KBM-7 (cell line): ENCODE measurements at places on chromosomes 6 and 20.
A peak's percentile ranks its signal among the peaks of the same experiment; 100 is the strongest.

DNA sequence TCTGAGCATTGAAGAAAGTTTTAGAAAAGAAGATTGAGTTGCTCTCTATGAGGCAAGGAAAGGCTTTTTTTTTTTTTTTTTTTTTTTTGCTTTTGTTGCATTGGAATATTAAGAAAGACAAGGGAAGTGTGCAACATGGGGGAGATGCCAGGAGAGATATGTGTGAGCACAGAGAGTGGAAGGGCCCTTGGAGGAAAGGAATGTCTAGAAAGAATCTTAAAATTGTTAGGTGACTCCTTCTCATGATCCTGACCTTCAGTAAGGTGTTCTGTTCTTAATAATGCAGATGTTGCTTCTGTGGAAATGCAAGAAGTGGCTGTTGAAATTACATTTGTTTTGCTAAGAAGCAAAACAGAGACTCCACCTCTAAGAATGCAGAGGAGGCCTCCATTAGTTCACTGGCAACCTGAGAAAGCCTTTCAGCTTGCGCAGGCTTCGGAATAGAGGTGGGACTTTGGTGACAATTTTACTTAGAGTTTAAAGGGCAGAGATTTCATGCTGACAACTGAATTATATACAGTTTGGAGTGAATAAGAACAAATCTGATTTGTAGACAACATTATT lies 118.0 kb upstream of the ASCC3 start:
- DNase-seq = no peak

DNA sequence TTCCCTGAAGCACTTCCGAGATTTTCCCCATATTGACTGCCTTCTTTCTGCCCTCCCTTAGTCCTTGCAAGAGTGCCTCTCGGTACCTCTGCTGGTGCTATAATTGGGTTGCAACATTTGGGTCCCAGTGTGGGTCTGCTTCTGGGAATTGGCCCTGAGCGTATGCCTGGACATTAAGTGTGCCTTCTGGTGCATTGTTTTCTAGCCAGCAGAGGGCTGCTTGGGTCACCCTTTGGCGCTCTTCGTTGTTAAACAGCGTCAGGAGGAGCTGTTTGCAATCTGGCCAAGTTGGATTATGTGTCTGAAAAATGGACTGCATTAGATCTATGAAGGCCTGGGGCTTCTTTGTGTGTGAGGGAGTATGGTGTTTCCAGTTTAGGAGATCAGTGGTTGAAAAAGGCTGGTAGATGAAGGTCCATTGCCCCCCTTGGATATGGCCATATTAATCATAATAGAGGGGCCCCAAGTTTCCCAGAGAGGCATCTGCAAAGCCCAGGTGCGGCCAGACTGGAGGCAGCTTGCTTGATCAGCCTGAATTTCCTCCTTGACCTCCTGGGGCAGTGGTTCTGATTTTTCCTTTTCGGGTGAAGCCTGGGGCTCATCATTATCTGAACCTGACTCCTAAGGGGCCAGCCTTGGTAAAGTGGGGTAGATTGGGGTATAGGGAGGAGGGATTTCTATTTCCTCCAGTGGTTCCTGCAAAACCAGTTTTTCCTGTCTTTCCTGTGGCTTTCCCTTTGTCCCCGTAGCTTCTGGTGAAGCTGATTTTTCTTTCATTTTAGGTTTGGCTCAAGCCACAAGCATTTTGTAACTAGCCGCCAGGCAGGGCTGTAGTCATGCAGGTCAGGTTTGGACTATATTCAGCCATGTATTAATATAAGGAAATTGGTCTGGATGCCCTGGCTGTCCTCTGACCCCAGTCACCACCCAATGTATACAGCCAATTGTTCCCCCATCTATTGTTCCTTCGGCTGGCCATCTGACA lies 85.4 kb upstream of the GPR6 start:
- DNase-seq = no peak

DNA sequence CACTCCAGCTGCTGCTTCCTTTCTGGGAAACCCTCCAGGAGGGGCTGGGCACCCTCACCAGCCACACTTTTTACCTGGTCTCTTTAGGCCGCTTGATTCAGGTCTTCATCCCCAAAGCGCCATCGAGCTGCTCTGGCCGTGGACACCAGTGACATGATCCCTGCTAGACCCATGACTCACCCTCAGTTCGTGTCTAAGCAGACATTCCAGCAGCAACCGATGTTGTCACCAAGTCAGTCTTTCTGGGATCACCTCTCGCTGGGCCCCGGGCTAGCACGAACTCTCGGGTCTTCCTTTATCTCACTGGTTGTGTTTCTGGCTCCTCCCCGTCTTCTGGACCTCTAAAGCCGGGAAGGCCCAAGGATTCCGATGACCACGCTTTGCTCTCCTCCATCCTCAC lies 43.0 kb upstream of the GPR31 start:
- no peak for DNase-seq

DNA sequence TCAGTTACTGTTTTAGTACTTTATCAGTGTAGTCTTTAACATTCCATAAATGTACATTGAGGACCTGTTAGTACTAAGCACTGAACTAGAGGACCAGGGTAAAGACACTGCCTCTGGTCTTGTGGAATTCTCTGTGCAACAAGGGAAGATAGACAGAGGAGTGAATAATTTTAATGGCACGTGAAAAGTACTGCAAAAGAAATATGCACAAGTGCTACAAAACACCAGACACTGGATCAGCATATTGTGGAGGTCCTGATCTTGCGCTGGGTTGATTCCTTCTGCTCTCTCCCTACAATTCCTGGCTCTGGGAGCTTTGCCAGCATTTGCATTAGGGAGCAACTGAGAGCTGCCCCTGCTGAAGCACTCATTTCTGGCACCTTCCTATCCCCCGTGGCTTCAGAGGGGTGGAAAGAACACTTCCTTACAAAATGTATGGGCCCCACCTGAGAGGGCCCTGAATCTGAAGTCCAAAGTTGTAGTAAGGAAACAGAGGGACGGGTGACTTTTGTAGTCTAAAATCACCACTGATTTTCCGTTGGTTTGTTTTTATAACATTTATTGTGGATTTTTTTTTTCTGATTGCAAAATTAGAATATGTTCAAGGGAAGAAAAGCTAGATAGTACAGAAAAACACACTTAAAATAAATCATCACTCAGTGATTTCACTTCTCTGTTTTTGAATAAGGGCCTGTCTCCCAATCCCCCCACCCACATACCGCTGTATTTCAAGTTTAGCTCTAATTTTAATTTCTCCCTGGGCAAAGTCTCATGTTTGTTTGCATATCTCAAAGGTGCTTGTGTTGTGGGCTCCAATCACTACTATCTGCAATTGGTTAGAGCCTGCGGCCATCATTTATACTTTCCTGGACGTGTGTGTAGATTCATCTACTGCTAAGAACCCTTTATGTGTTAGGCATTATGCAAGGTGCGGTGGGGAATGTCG lies 4.9 kb downstream of the PKIG start:
- DNase-seq = no peak

- no peak for DNase-seq
These were observed 258.3 kb upstream of the TFAP2D start for GRCh38 chr6:50455029-50455428.

- DNase-seq = no peak
These were observed 129.1 kb downstream of the SLC24A3 start for GRCh38 chr20:19341348-19342053.

GRCh38 chr6:5175635-5176034 lies 85.1 kb downstream of the LYRM4 start:
- DNase-seq = peak; percentile 9

GRCh38 chr20:7323957-7324356 lies 556.5 kb downstream of the BMP2 start:
- DNase-seq = no peak

GRCh38 chr20:48076747-48077146 lies 291.5 kb upstream of the SULF2 start:
- no peak for DNase-seq

DNA sequence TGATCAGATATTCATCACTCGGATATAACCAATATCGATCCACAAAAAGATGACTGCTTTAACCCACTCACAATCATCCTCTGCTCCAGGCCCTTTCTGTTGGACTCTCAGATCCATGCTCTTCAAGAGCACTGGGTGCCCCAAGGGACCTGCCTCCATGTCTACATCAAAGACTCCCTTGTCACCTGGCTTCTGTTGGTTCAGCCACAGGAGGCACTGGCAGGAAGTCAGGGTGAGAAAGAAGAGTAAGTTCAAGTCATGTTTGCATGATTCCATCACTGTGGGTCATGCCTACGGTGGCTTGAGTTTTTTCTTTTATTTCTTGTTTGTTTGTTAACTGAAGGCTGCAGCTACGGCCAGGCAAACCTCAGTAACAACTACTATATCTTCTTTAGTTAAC lies 243.3 kb downstream of the ADGRG6 start:
- DNase-seq = no peak

GRCh38 chr6:163190786-163191185 lies 223.7 kb upstream of the QKI start:
- DNase-seq = no peak

GRCh38 chr6:11296449-11297375 lies 64.2 kb upstream of the NEDD9 start:
- no peak for DNase-seq

- no peak for DNase-seq
These were observed 11.2 kb downstream of the LYRM4 start for GRCh38 chr6:5249451-5250122.

- peak; percentile 38 for DNase-seq
These were observed 113.2 kb downstream of the VIP start for GRCh38 chr6:152863618-152864326.

DNA sequence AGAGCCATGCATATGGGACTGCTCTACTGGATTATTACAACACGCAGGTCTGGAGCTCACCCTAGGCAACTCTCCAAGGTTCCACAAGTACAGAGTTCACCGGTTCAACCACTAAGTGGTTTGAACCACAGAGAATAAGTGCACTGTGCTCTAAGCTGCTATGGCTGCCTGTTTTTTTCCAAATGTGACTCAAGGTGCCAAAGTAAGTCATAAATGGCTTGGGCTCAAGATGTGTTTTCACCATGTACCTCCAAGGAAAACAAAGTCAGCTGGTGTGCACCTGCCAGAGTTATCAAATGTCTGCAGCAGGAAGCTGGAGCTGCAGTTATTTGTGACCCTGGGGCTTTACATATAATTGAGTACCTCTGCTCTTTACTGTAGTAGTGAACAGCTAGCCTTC lies 76.7 kb downstream of the PREP start:
- no peak for DNase-seq

- DNase-seq = no peak
These were observed 4.9 kb downstream of the SASH1 start for GRCh38 chr6:148347441-148348054.

DNA sequence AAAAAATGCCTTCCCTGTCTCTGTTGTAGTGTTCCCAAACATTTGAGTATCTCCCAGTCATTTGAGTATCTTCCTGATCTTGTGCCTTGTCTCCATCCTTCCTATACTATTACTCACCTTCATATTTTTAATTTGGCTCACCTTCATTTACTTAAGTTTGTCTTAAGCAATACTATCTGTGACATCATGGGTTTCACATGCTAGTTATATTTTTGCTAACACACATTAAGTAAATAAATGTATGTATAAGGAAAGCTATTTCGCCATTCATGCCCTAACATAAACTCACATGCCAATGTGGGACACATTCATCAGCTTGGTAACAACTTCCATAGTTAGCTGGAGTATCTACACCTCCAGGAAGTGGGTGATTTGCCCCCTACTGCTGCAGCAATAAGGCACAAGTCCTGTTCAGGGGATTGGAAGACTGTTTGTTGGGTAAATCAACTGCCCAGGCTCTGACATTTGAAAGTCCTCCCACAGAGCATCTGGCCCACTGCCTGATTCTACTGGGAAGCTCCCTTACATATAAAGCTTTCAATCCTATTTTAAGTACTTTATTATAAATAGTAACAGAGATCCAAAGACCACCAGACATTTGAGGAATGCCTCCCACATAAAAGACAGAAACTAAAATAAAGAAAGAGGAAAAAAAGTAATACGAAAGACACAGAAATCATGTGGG lies 132.3 kb downstream of the ISM1 start:
- no peak for DNase-seq

DNA sequence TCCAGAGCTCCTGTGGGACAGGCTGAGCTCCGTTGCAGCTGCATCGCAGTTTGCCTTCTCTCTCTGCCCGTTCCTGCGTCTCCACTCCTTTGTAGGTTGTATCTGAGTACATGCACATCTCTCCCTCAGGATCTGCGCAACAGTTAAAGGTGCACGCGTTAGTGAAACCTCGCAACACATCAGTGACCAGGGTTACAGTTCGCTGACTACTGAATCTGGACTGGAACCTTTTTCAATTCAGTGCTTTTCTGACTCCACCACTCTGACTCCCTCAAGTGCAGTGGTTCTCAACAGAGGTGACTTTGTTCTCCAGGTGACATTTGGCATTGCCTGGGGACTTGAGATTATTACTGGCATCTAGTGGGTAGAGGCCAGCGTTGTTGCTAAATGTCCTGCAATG lies 44.0 kb downstream of the UST start:
- DNase-seq = no peak

- no peak for DNase-seq
These were observed 55.1 kb downstream of the ARID1B start for GRCh38 chr6:156832231-156832647.
